ENCODE measurements at places on chromosomes 4 and X. TPM values are rescaled to one million over a fixed set of nuclear protein-coding genes. Genes with fewer than 3 reads are reported as not detected.

The OTUD6A gene
- total RNA-seq = not detected

DNA sequence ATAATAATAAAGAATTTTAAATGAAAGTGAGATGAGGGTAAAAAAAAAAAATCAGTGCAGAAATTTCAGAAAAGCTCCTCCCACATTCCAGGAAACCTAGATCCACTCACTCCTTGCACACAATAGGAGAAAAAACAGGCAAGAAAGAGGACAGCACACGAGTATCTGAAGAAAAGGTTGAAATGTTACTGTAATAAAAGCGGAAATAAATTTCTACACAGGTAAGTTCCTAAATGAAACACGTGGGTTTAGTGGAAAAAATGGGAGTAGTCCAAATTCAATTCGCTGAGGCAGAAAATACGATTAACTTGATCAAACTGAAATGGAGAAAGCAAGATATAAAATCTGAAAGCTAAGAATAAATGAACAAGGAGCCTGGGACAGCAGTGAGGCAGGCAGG is 2.0 kb upstream of the ACE2 start:
- DNase-seq = no peak

DNA sequence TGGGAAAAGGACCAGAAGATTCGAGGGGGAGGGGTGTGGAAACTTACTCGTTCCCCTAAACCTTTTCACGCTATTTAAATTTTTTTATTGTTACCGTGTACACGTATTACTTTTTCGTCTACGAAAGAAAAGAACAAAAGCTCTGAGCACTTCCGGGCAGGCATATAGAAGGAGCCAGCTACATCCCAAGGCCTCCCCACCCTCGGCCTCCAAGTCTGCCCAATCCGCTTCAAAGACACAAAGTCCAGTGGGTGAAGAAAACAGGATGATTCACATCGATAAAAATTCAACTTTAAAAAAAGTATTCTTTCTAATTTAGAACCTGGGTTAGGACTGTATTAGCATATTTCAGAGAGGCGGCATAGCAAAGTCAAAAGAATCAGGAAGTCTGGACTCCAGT is 23.1 kb downstream of the SEL1L3 start:
- no peak for DNase-seq

The SUPT20HL2 gene
- not detected for total RNA-seq

The NELFA gene
- total RNA-seq = 50.9 TPM

The SH3D19 gene
- 29.6 TPM for total RNA-seq

- DNase-seq = no peak
Observed at GRCh38 chr4:11719879-11720278, 291.2 kb upstream of the HS3ST1 start.
